Right ventricle myocardium superior (tissue), 1 donor: ENCODE measurements at places on chromosomes 3 and 15.
A peak's percentile ranks its signal among the peaks of the same experiment; 100 is the strongest.

- DNase-seq, result no peak
Measured at GRCh38 chr3:73070675-73071575, 9.5 kb downstream of the EBLN2 start.

GRCh38 chr3:195895078-195895860 lies 13.1 kb downstream of the TNK2 start:
- DNase-seq, result peak; percentile 73

- DNase-seq, result no peak
Measured at GRCh38 chr3:52280050-52280461, 1.6 kb upstream of the WDR82 start.

GRCh38 chr15:48683991-48684765 lies 38.7 kb upstream of the FBN1 start:
- DNase-seq, result no peak

GRCh38 chr3:33315826-33316225 lies 38.6 kb downstream of the FBXL2 start:
- DNase-seq, result no peak

DNA sequence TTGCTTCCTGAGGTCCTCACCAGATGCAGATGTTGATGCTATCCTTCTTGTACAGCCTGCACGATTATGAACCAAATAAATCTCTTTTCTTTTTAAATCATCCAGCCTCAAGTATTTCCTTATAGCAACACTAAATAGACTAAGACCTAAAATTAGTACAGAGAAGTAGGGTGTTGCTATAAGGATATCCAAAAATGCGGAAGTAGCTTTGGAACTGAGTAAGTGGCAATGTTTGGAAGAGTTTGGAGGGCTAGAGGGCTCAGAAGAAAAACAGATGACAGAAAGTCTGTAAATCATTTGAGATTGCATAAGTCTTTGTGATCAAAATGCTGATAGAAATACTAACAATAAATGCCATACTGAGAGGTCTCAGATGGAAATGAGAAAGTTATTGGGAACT lies 894.9 kb downstream of the DIPK2A start:
- no peak for DNase-seq

GRCh38 chr3:108823227-108823626 lies 641 bp downstream of the TRAT1 start:
- DNase-seq, result no peak

GRCh38 chr15:55627730-55628368 lies 39.7 kb upstream of the PYGO1 start:
- DNase-seq, result no peak

- DNase-seq, result no peak
Measured at GRCh38 chr3:104846270-104846669, 520.4 kb upstream of the ALCAM start.

GRCh38 chr15:37209041-37209363 lies 108.7 kb upstream of the MEIS2 start:
- DNase-seq, result no peak
